ENCODE measurements at places on chromosomes 11 and 22. TPM values are rescaled to one million over a fixed set of nuclear protein-coding genes. Genes with fewer than 3 reads are reported as not detected.

DNA sequence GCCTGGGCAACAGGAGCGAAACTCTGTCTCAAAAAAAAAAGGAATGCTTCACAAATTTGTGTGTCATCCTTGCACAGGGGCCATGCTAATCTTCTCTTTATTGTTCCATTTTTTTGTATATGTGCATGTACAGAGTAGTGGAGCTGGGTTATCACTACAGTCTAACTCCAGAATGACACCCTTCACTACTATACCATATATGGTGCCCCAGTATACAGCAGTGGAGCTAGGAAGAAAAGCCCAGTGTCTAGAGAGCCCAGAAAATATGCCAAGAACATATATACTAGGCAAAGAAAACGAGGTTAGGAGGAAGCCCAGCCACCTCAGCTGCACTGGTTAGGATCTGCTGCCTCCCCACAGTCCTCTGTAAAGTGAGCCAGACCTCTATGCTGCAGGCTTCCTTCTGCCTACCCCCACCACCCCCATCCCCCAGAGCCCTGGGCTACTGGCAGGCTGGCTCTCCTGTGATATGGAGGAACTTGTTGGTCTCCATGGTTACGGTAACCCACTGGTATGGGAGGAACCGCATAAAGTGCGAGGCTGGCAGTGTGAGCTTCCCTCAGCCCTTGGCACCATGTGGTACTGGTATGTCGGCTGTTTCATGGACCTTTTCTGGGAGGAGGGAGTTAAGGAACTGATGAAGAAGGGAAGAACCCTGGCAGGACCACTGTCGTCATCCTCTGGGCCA is 34.3 kb downstream of the RCOR2 start:
- H3K27ac ChIP-seq: no peak overlapping the region
- no peaks in the 10 kb centered on the region for H3K27me3 ChIP-seq
- H3K36me3 ChIP-seq: no peaks in the 10 kb centered on the region
- H3K4me3 ChIP-seq: no peak overlapping the region
- peaks cover 10% of the 10 kb centered on the region for H3K4me1 ChIP-seq

DNA sequence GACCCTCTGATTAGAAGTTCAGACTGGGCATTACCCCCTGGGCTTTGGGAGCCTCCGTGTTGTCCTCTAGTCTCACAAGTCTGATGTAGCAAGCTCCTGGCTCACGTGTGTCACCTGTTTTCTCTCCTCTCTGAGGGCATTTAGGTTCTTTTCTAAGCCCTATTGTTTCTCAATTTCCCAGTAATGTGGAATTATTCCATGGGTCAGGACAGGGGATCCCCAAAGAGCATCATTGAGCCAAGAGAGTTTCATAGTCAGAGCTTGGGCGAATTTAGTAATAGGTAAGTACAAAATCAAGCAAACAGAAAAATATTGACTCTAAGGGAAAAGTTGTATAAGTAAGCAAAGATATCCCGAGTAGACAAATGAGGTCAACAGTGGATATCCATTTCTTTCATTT is 57.3 kb downstream of the PPP6R2 start:
- H3K27me3 ChIP-seq: no peaks in the 10 kb centered on the region
- DNase-seq: no peak

The SCT gene
- not detected for total RNA-seq

The CSRP3 gene
- total RNA-seq: not detected

The MIAT gene
- total RNA-seq: 0.41 TPM

DNA sequence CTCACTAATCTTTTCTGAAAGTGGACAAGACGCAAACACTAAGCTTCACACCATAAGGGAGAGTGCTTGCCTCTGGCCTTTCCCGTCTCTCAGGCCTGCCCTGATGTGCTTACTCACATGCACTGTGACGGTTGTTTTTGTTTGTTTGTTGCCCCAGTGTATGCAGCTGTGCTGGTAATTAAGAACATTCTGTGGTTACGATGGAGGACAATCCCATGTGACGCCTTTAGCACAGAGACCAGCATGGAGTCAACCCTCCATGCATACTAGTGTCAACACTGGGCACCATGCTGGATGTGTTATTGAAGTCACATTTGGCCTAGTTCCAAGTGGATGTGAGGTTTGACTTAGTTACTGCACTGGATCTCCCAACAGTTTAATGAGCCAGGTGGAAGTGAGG is 27.8 kb upstream of the CDON start:
- H3K27ac ChIP-seq: no peak overlapping the region
- no peaks in the 10 kb centered on the region for H3K27me3 ChIP-seq
- no peaks in the 10 kb centered on the region for H3K36me3 ChIP-seq
- H3K4me1 ChIP-seq: no peaks in the 10 kb centered on the region
- no peak for DNase-seq
- H3K4me3 ChIP-seq: no peak overlapping the region

DNA sequence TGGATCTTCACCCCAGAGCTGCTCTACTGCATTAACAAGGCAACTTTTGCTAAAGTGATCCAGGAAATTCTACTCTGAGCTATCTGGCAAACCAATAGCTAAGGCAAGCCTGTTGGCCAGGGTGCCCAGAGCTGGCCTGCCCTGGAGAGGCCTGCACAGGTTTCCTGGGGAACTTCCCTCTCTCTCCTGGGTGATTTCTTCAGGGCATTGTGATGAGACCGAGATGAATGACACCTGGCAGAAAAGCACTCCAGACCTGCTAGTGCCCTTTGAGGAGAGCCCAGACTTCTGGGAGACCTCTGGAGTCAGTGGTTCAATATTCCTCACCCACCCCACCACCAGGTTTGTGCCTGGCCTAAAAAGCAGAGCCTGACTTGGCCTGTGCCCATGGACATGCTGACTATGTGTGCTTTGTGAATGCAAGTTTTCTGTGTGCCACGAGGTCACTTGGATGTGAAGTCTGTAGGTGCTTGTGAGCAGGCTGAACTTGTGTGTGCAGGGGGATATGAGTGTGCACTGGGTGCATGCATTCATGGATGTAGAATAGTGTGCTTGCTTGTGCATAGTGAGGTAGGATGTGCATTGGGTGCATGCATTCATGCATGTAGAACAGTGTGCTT is 4.4 kb upstream of the APLNR start:
- H3K4me1 ChIP-seq: no peaks in the 10 kb centered on the region
- no peak for DNase-seq
- no peak overlapping the region for H3K4me3 ChIP-seq
- no peaks in the 10 kb centered on the region for H3K27me3 ChIP-seq
- H3K36me3 ChIP-seq: no peaks in the 10 kb centered on the region

The RIMBP3C gene
- 0.12 TPM for total RNA-seq

The IGSF9B gene
- total RNA-seq: 4.3 TPM

DNA sequence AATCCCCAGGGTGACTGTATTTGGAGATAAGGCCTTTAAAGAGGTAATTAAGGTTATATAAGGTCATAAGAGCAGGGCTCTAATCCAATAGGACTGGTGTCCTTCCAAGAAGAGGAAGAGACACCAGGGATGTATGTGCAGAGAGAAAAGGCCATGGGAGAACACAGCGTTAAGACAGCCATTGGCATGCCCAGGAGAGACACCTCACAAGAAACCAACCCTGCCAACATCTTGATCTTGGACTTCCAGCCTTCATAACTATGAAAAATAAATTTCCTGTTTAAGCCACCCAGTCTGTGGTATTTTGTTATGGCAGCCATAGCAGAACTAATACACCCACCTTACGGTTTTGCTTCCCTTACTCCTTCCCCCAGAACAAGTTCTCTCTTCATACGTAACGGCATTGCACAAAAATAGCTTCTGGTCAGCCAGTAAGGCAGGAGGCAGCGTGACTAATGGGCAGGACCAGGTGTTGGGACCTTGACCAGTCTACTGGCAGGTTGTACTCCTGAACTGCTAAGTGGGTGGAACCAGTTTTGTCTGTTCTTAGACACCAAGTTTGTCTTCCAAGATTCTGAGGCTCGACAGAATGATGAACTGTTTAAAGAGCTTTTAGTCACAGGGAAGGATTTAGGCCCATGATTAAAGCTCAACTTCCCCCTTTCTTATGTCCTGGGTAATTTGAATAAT is 31.9 kb upstream of the UPB1 start:
- H3K36me3 ChIP-seq: no peaks in the 10 kb centered on the region
- H3K27ac ChIP-seq: peak overlapping the region; percentile 19
- peak; percentile 28 for DNase-seq

- no peaks in the 10 kb centered on the region for H3K4me1 ChIP-seq
- no peaks in the 10 kb centered on the region for H3K36me3 ChIP-seq
- H3K27me3 ChIP-seq: no peaks in the 10 kb centered on the region
- H3K4me3 ChIP-seq: no peak overlapping the region
Measured at GRCh38 chr11:112760396-112761059, 200.7 kb upstream of the NCAM1 start.

The DDX6 gene
- total RNA-seq: 135 TPM

DNA sequence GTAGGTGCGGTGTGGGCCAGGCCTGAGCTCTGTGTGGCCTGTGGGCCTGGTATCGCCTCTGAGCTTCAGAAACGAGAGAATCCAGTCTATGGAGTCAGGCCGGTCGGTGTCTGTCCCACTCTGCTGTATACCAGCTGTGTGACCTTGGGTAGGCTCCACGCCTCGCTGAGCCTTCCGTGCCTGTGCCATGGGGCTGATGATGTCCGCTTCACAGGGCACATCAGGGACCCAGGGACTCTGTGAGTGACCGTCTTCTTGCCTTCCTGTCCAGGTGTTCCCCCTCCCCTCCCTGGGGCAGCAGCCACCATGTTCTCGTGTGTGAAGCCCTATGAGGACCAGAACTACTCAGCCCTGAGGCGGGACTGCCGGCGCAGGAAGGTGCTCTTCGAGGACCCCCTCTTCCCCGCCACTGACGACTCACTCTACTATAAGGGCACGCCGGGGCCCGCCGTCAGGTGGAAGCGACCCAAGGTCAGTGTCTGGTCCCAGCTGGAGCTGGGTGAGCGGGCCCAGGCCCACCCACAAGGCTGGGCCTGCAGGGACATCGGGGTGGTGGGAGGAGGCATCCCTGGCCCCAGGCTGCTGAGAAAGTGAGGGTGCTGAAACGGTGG is 17.9 kb downstream of the CAPN5 start:
- DNase-seq: no peak
- H3K4me3 ChIP-seq: no peak overlapping the region
- peaks cover 18% of the 10 kb centered on the region for H3K4me1 ChIP-seq
- no peaks in the 10 kb centered on the region for H3K27me3 ChIP-seq
- H3K36me3 ChIP-seq: no peaks in the 10 kb centered on the region
- no peak overlapping the region for H3K27ac ChIP-seq

All from Caco-2 (cell line).